ENCODE measurements at places on chromosomes 4 and X.
A peak's percentile ranks its signal among the peaks of the same experiment; 100 is the strongest.

DNA sequence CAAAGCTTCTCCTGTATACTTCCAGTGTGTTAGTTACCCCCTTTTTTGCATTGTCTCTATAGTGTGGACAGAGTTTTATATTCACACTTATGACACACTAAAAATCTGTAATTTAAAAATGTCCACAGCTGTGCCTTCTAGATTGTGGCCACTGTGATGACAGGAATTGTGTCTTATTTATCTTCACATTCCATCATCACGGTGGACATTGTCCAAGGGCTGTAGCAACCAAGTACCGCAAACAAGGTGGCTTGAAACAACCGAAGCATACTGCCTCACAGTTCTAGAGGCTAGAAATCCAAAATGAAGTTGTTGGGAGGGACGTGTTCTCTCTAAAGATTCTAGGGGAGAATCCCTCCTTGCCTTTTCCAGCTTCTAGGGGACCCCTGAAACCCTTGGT lies 32.3 kb downstream of the CHRNA9 start:
- no peak for DNase-seq

DNA sequence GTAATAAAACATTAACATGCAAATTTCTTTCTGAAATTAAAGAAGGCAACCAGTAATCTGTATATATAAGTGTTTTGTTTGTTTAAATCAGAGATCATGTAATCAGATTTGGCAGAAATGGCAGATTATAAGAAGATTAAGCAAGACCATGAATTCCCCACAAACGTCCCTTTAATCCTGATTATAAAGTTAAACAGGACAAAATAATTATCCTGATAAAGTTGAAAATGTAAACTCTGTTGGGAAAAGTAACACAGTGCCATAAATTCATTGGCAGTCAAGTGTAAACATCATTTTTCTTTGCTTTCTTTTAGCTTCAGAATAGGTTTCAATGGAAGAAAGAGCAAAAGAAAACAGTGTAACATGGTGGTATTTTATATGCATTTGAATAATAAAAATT lies 256.3 kb downstream of the KCNIP4 start:
- DNase-seq = no peak

GRCh38 chrX:75883446-75883845 lies 98.4 kb upstream of the MAGEE2 start:
- DNase-seq = no peak

GRCh38 chr4:57078685-57079521 lies 31.3 kb downstream of the IGFBP7 start:
- no peak for DNase-seq

DNA sequence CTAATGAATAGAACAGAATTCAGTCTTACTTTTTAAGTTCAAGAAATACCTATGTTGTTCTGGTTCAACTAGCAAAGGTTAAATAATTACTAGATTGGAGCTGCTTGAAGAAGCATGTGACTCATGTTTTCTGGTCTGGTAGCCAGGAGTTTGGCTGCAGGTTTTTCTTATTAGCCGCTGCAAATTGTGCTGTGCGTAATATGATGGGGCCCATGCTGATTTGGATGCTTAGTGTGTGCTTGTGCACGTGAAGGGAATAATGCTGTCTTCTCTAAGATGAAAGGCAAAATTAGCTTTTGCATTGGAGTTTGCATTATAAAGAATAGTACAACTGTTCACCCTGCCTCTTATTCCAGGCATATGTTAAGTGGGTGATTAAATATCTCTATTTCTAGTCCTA lies 219.6 kb downstream of the SNCA start:
- no peak for DNase-seq

DNA sequence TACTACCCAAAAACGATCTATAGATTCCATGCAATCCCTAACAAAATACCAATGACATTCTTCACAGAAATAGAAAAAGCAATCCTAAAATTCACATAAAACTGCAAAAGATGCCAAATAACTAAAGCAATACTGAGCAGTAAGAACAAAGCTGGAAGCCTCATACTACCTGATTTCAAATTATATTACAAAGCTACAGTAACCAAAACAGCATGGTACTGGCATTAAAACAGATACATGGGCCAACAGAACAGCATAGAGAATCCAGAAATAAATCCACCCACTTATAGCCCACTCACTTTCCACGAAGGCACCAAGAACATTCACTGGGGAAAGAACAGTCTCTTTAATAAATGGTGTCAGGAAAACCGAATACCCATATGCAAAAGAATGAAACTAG lies 74.7 kb downstream of the PHF8 start:
- no peak for DNase-seq

DNA sequence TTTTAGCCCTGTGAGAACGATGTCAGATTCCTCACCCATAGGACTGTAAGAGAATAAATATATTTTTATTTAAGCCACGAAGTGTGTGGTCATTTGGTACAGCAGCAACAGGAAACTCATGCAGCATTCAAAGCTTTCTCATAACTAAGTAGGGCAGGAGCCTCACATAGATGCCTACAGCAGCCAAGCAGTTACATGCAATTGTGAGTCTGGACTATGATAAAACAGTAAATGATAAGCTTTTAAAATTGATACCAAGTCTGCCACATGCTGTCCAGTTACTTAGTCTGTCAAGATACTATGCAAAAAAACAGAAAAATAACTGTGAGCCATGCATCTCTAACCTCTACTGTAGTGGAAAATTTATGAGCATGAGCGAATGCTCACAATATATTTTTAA lies 359.6 kb downstream of the HS3ST1 start:
- DNase-seq = no peak

DNA sequence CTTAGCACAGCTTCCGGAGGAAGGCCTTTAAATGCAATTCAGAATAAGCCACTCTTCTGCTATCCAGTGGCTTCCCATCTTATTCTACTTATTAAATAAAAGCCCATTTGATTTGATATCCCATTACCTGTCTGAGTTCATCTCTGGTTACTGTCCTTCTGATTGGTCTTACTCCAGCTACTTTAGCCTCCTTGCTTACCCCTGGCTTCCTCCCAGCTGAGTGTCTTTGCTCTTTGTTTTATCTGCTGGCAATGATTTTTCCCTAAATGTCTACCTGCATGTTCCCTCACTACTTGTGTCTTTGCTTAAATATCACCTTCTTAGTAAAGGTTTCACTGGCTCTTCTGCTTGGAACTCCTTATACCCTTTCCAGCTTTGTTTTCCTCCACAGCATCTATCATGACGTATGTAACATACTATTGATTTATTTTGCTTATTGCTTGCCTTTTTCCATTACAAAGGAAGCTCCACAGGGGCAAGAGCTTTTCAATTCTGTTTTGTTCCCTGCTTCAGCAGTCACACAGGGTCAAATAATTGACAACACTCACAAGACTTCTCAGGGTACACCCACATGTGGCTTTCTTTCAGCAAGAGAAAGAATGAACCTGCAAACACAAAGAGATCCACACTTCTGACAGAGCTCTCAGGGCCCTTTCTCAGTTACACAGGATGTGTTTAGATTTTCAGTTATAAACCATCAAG lies 63.8 kb downstream of the TBC1D19 start:
- no peak for DNase-seq

DNA sequence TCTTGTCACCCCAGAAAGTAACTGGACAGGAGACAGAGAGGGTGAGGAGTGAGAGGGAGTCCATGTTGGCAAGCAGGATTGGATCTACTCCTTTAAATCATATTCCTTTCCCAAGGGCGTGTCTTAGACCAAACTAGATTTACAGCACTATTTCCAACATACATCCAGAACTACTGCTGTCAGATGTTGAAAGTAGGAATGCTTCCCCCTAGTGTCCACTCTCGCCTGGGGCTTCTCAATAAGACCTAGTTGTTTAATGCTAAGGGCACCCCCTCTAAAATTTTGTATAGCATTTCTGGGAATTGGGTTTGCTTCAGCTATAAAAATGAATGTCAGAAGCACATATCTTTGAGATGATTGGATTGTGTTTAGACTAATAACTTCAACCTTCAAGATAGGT lies 13.3 kb downstream of the OFD1 start:
- DNase-seq = no peak

GRCh38 chrX:123561439-123562215 lies 171.2 kb downstream of the THOC2 start:
- no peak for DNase-seq

DNA sequence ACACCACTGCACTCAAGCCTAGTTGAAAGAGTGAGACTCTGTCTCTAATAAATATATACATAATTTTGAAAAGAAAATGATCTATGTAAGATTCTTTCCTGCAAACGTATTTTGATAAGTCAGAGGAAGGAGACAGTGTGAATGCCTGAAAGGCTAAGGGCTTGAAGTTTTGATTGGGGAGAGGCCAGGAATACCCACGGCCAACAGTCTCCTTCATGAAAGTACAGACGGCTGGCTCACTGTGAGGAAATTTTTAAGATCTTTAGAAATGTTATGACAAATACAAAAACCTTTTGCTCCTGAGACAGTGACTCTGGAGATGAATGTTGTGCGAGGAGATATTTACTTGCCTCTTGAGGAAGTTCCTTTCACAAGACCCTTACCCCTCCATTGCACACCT lies 111.4 kb upstream of the KLHL13 start:
- no peak for DNase-seq

DNA sequence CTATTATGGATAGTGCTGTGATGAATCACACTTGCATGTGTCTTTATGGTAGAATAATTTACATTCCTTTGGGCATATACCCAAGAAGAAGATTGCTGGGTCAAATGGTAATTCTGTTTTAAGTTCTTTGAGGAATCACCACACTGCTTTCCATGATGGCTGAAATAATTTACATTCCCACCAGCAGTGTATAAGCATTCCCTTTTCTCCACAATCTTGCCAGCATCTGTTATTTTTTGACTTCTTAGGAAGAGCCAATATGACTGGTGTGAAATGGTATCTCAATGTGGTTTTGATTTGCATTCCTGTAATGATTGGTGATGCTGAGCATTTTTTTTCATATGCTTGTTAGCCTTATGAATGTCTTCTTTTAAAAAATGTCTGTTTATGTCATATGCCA lies 1120.2 kb downstream of the ARAP2 start:
- DNase-seq = no peak

DNA sequence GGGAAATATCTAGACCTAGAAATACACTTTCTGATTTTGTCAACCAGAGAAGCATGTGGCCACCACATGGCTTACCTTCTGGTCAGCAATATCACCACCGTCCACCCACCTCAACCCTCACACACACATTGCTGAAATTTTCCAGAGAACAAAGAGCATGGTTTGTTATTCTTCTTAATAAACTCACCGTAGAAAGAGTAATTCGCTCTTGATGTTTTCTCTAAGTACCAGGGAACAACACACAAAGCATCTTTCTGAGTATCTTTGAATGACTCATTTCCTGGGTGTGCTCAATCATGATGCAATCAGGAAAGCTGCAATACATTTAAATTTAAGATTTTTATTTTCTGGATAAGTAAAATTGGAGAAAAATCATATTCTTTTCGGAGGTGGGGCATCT lies 24.7 kb upstream of the LRAT start:
- DNase-seq = no peak

DNA sequence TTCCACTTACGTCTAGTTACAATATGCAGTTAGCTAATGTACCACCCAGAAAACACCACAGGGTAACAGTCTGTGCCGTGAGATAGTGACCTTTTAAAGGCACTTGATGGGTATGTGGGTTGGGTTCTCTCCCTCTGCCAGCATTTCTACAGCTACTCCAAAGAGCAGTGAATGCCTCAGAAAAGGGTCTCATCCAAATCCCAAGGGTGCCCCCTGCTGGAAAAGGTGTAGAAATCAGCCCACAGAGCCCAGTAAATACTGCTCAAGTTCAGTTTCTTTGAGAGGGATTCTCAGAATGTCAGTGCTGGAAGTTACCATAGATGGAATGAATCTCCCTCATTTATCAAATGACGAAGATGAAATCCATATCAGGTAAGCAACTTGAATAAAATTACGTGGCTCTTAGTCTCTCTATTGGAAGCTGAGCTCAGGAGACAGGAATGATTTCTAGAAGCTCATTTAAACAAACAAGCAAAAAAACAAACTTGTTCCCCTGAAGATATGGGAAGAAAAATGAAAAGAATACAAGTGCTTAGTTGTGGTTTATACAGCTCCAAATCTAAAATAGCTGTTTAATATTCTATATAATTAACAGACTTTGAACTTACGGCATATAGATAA lies 9.5 kb downstream of the RNF175 start:
- DNase-seq = no peak

GRCh38 chrX:69024161-69024736 lies 141.0 kb downstream of the PJA1 start:
- DNase-seq = peak; percentile 79

- DNase-seq = no peak
These were observed 61.8 kb downstream of the MAGED1 start for GRCh38 chrX:51955200-51955599.

GRCh38 chr4:143291314-143291713 lies 45.4 kb upstream of the GAB1 start:
- no peak for DNase-seq

GRCh38 chr4:9812501-9813340 lies 31.3 kb downstream of the DRD5 start:
- DNase-seq = no peak

DNA sequence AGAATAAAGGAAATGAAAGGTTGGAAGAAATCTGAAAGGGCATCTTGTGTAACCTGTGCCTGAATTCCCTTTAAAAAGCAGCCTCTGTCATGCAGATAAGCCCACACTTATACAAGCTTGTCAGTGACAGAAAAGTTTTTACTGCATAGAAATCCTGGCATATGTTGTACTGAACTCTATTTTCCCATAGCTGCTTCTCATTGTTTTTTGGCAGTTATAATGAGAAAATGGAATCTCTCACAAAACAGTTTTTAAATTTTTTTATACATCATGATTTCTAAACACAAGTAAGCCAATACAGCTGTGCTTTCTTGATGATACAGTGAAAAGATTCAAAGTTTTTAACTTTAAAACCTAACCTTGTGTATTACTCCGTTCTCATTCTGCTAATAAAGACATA lies 511.4 kb upstream of the ARX start:
- no peak for DNase-seq

DNA sequence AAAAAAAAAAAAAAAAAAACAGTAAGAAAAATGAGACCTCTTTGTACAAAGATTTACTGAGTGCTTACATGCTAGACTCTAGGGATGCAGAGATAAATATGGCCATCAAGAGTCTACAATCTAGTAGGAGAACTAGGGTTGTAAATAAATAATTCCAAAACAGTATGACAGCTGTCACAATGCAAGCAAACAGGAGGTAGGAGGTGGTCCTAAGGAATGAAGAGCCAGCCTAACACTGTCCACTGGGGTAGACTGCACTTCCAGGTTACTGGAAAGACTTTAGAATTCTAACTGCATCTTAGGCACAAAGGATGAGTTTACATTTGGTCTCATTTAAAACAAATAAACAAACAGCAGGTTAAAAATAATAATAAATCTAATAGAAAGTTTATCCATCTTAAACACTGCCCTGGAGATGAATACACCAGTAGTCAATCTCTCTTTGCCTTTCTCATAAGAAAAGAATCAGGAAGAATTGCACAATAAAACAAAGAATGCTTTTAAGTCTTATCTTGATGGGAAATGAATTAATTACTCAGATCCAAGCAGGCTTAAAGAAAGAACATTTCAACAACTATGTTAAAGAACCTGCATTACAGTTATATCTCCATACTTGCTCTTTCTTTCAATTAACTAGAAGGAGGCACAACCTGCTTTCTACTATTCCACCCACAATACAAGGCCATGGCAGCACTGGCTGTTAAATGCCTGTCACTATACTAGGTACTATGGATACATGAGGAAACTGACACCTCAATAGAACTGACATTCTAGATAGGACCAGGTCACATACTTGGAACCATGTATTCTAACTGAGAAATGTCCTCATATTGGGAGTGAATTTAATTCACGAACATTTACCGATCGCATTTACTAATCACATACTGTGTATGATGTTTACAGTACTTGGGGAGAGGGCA lies 12.7 kb downstream of the ADGRA3 start:
- no peak for DNase-seq
